ENCODE measurements at places on chromosomes 3 and 15.

DNA sequence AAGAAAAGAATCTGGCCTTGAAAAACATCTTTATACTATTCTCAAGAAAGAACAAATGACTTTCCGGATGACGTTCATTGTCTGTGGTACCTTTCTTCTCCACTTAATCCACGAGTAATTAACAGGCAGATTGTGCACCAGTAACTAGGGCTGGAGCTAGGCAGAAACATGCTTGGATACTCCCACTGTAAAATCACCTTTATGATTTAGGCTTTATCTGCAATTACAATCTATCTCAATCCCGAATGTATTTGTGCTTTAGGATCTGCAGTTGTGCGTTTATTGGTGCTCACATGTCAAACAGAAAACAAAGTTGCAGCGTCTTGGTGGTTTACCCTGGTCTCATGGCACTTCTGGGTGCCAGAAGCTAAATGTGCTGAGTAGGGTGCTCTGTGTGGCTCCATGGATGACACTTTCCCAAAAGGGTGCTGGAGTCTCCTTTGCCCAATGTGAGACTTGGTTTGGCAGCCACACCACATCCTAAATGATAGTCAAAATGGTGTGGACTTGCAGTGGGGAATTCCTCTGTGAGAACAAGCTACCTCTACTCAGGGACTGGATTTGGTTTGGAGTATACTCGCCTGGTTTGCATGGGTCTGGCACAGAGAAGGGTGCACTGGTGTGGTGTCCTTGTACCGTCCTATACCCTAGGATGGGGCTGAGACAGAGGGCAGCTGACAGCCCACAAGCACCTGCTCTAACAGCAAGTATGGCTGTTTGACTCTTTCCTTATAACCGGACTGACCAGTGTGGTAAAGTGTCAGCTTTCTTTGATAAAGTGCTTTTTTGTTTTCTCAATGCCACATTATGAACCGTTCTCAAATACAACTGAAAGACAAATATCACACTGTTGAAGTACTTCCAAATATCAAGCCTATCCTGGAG lies 7.7 kb downstream of the SERP1 start:
- no peak for DNase-seq

- DNase-seq = no peak
Measured at GRCh38 chr15:63372753-63373152, 8.9 kb downstream of the CA12 start.

- DNase-seq = no peak
Measured at GRCh38 chr3:123169492-123169929, 32.2 kb upstream of the SEC22A start.

GRCh38 chr3:36876181-36876936 lies 68.5 kb downstream of the TRANK1 start:
- no peak for DNase-seq

DNA sequence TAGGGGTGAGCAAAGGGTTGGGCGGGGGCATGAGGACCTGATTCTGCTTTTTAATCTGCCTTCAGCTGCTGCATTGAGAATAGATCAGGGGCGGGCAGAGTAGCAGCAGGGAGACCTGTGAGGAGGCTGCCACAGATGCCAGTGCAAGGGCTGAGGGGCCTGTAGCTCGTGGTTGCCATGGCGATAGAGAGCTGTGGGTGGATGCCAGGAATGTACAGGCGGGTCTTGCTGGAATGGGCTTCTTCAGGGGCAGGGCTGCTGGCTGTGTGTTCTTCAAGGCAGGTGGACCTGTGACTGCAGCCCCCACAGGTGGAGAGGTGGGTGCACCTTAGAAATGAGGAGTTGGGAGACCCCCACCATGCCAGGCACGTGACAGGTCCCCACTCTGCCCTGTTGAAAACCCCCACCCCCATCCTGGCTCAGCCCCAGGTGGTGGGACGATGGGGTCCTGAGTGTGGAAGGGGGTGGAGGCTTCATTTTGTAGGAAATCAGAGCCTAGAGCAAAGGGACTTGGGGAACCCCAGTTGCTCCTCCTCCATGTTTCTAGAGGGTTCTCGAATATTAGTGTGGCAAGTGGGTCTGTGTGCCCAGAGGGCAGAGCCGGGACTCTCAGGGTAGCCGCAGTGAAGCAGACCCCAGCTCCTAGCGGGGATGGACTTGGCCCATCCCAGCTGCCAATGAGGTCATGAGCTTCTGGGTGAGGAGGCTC lies 38.3 kb downstream of the SLC6A6 start:
- DNase-seq = no peak

DNA sequence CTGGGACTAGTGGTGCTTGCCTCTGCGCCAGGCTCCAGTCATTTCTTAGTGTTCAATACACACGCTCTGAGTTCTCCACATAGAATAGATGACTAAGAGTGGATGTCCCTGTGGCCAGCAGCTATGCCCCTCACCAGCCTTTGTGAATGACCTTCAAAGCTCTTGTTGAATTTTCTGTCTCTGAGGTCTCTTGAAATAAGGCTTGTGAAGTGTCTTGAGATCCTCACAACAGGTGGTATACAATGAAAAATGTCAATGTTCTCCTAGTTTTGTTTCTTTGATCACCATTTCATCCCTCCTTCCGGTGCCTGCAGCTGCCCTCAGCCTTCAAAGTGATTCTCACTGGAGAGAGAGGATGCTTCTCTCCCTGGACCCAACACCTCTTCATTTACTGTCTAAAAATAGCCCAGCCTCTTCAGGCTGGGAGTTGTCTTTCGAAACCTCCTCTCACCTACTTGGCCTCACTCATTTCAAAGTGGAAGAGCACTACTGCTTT lies 5.4 kb downstream of the MAPKBP1 start:
- no peak for DNase-seq

- DNase-seq = no peak
Measured at GRCh38 chr3:132315851-132316250, 1.4 kb upstream of the ACP3 start.

DNA sequence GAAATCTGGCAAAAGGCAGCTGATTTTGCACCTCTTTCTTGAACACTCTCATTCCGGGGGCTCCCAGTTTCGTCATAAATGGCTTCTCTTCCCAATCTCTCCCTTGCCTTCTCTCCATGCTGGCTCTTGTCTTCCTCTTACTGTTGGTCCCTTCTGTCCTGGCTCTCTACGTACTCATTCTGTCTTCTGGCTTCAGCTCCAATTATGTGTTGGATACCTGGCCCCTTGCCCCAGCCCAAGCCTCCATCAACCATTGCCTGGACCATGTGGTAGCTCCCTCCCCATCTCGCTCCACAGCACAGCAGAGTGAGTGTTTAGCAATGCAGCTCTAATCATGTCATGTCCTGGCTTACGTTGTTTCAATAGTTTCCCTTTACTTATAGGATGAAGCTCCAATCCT lies 21.7 kb upstream of the KY start:
- no peak for DNase-seq

DNA sequence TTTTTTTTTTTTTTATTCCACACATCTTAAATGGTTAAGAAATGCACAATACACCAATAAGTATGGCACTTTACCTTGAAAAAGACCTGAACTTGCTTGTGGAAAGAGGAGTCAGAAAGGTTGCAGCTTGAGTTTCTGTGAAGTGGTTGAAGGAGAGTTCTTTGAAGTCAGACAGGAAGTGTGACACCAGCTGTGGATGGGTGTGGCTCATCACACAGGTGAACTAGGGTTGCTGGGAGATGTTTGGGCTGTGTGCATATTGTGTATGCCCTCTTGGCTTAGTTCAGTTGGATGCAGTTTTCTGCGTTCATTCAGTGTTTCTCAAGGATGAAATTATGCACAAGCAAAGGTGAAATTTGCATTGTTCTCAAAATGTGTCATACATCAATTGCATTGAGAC lies 6.3 kb downstream of the AEN start:
- DNase-seq = no peak

- no peak for DNase-seq
Measured at GRCh38 chr3:156661155-156661554, 13.2 kb upstream of the TIPARP start.

DNA sequence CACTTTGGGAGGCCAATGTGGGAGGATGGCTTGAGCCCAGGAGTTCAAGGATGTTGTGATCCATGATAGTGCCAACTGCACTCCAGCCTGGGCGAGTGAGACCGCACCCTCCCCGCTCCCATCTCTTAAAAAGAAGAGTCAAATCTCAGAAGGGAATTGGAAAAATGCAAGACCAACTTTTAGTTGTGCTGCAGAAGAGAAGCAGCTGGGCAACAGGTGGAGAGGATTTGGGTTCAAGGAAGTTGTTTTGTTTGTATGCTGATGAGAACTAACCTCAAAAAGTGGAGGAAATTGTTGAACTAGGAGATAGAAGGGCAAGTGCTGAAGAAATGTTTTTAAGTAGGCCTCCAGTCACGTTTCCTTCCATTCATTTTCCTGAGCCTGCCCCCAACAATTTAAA lies 12.8 kb upstream of the PDCD7 start:
- no peak for DNase-seq

GRCh38 chr15:91751611-91752010 lies 101.9 kb upstream of the SLCO3A1 start:
- DNase-seq = no peak

GRCh38 chr3:34107669-34108068 lies 309.2 kb downstream of the PDCD6IP start:
- DNase-seq = no peak

- no peak for DNase-seq
Measured at GRCh38 chr15:59203008-59203407, 3.6 kb upstream of the LDHAL6B start.

GRCh38 chr3:123421353-123422174 lies 27.3 kb downstream of the ADCY5 start:
- peak; percentile 11 for DNase-seq

GRCh38 chr3:115071166-115071565 lies 75.9 kb downstream of the ZBTB20 start:
- DNase-seq = no peak

- DNase-seq = no peak
Measured at GRCh38 chr15:97654481-97655076, 305.9 kb upstream of the ARRDC4 start.
